AML-193 (cell line): ENCODE measurements at places on chromosomes 2 and 18.

- DNase-seq, result peak; percentile 36
Measured at GRCh38 chr2:174078275-174078674, 113.1 kb upstream of the SP3 start.

GRCh38 chr2:76953733-76954347 lies 568.3 kb downstream of the LRRTM4 start:
- peak; percentile 36 for DNase-seq

DNA sequence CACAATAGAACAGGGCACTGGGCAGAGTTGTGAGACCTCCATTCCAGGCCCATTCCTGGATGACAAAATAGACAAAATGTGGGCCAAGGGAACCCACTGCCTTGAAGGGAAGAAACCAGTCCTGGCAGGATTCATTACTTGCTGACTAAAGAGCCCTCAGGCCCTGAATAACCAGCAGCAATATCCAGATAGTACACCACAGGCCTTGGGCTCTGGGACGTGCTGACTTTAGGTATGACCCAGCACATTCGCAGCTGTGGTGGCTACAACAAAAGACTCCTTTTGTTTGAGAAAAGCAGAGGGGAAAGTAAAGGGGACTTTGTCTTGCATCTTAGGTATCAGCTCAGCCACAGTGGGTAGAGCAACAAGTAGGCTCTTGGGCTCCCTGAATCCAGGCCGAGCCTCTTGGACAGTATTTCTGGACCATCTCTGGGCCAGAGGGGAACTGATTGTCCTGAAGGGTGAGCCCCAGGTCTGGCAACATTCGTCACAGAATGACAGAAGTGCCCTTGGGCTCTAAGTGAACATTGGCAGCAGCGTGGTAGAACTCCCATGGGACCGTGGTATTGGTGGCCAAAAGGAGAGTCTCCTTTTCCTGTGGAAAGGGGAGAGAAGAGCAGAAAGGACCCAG lies 89.9 kb upstream of the CD226 start:
- no peak for DNase-seq

- DNase-seq, result no peak
Measured at GRCh38 chr18:25057491-25058050, 294.4 kb downstream of the ZNF521 start.

DNA sequence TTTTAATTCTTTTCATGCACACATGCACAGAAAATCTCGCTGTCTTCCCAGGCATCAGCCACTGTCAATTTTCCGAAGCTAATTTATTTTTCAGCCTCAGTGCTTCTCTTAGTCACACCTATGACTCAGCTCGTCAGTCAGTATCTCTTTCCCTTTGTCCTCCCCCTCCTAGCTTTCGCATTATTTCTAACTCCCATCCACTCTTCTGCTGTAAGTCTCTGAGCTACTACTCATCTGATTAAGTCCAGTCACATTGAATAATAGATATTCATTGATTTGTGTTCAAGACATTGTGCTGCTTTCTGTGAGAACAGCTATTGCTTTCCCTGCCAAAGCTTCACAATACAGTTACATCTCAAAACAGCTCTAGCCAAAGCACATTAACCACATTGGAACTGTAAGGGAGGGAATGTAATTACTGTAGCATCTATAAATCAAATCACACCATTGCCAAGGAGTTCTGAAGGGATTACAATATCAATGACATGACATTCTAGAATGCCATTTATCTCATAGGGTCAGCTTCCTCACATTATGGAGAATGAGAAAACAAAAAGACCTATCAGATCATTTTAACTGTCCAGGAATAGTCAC lies 89.4 kb downstream of the SCN3A start:
- no peak for DNase-seq

DNA sequence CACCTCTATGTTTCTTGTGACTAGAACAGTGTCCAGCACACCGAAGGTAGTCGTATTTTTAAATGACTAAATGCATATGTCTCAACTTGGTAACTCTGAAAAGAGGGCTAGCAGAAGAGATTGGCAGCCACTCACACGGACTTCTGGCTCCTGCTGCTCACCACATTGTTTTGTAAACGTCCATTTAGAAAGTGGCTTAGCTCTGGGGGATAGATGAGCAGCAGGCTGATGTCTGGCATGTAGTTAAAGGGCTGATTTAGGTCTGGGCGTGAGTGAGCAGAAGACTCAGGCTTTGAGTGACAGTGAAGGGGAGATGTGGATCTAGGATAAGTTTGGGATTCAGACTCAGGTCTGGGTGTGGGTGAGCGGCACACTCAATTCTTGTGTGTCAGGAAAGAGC lies 372.9 kb upstream of the HS6ST1 start:
- no peak for DNase-seq
